ENCODE measurements at places on chromosomes 1 and 21.

- no peak for DNase-seq
Observed at GRCh38 chr1:98034505-98034904, 113.7 kb upstream of the DPYD start.

GRCh38 chr1:109167001-109167506 lies 46.7 kb upstream of the SARS1 start:
- no peak for DNase-seq

DNA sequence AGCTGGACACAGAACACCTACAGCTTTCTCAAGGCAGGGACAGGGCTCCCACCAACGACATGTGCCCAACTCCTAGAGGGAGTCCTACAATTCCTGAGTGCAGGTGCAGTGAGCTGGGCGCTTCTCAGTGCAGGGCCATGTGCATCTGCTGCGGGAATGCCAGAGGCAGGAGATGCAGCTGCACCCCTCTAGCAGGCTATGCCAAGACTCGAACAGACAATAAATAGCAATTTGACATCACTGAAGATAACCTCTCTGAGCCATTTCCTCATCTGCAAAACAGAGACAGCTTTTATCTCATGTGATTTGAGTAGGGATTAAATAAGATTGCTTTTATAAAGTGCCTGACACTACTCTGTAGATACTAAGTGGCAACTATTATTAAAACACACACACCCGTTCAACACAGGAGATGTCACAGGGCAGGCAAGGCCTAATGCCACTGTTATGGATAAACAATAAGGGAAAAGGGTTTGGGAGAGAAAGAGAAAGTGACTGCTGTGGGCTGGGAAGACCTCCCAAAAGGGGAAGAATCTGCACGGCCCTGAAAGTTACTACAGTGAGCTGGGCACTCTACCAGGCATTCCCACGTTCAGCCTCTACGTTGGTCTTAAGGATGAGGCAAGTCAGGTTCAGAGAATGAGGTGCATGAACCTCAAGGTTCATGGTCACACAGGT lies 5.7 kb downstream of the SLC9A1 start:
- no peak for DNase-seq

DNA sequence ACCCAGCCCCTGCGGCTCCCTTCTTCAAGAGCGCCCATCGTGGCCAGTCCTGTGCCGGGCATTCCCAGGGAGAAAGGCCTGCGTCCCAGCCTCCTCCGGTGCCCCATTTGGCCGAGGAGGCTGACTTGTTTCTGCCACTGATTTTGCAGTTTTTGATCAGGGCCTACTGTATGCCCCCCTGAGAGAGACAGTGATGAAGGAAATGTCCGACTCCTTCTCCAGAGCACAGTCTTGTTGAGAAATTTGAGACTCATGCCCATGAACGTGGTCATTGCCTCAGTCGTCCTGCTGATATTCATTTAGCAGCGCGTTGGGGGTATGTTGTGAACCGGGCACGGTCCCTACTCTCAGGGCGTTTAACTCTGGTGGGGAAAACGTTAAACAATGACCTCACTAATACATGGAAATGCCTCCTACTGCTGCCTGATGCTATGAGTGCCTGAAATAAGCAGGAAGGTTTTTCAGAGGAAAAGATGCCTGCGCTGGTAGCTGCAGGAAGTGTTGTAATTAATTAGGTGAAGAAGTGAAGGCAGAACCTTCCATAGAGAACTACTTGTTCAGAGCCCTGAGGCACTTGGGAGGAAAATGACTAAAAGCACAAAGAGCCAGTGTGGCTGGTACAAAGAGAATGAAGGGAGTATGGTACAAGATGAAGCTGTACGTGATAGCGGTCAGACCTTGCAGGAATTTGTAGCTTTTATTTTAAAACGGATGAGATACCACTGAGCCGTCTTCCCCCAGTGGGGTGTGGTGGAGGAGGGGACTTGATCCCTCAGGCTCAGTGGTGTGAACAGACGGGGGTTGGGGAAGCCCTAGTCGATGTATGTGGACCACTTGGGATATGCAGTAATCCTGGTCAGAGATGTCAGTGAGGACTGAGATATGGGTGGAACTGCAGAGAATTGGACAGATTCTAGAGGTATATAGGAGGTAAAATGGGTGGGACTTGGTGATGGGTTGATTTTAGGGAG lies 730 bp downstream of the ZCCHC17 start:
- no peak for DNase-seq

Measured in tibial nerve (tissue), 4 donors.